ENCODE measurements at places on chromosomes 4 and X.
A peak's percentile ranks its signal among the peaks of the same experiment; 100 is the strongest.

DNA sequence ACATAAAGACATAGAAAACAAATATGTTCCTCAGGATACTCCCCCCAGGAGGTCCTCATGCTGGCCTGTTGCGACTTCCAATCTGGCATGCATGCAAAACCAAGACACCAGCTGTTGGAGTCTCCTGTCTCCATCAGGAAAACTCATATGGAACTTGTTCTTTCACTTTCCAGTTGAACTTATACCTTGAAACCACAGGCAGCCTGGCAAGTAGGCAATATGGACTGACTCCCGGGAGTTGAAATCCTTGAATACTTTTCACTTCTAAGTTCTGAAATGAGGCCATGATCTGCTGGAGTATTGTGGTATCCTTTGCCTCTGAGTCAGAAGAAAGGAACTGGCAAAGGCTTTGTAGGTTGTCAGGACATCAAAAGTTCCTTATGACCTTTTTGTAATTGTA lies 444.2 kb downstream of the IDS start:
- DNase-seq, result no peak

DNA sequence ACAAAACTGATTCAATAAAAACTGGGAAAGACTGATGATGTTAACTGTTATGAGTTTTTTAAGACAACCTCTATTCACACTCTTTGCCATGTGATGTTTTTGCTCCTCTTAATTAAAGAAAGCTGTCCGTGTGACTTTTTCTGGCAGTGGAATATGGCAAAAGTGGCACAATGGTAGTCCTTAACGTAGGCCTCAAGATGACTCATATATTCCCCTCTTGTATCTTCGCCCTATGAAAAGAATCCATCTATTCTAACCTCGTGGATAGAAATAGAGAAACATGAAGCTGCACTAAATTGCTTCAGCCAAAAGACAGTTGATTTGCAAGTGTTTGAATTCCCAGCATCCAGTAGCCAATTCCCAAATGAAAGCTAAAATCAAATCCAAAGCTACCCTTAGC lies 603.8 kb upstream of the PCDH7 start:
- DNase-seq, result no peak

GRCh38 chr4:123386609-123387008 lies 10.0 kb upstream of the SPRY1 start:
- DNase-seq, result no peak

- DNase-seq, result no peak
Measured at GRCh38 chr4:156109943-156110900, 156.6 kb upstream of the CTSO start.

- no peak for DNase-seq
Measured at GRCh38 chrX:12721042-12721441, 70.2 kb upstream of the PRPS2 start.

DNA sequence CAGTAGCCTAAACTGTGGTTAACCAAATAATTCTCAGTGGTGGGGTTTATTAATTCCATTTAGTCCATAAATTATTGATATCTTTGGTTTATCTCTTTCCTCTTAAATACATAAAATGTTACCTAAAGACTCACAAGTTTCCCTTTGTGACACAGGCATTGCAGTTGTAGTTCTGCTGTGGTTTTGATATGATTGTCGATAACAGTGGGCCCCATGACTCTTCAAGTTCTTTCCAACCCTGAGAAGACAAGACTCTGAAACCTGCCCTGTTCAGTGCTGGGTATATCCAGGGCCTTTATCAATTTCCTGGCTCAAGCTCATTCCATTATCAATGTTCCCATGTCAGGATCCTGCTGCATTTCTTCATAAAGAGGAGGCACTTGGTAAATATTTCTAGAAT lies 117.9 kb upstream of the TBC1D9 start:
- no peak for DNase-seq

DNA sequence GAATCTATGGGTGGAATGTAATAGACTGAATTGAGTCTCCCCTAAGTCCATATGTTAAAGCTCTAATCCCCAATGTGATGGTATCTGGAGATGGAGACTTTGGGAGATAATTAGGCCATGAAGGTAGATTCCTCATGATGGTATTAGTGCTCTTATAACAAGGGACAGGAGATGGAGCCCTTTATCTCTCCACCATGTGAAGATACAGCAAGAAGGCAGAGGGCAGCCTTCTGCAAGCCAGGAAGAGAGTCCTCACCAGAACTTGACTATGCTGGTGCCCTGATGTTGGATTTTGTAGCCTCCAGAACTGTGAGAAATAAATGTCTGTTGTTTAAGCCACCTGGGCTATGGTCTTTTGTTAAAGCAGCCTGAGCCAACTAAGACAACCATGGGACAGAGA lies 76.4 kb upstream of the F8A3 start:
- no peak for DNase-seq

DNA sequence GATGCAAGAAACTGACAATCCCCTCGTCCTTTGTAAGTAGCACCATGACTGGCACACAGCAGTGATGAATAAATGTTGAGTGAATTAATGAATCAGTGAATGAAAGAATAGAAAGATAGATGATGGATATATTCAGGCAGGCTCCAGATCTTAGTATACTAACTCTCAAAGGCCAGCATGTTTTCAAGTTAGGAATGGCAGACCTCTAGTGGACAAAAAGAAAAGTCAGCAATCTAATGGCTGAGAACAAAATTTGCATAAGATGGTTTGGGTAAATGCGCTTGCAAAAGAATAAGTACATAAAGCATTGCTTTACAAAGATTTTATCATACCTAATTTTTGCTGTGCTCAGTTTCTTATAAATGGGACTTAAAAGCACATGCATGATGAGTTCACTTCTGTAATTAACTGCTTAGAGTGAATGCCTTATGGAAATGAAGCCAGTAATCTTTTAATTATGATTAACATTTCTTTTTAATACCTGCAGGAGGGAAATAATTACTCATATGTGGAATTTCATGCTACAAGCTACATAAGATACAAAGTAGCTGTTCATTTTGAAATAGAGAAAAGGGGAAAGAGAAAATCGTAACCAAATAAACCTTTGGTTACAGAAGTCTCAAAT lies 126.9 kb upstream of the GPRIN3 start:
- peak; percentile 48 for DNase-seq

DNA sequence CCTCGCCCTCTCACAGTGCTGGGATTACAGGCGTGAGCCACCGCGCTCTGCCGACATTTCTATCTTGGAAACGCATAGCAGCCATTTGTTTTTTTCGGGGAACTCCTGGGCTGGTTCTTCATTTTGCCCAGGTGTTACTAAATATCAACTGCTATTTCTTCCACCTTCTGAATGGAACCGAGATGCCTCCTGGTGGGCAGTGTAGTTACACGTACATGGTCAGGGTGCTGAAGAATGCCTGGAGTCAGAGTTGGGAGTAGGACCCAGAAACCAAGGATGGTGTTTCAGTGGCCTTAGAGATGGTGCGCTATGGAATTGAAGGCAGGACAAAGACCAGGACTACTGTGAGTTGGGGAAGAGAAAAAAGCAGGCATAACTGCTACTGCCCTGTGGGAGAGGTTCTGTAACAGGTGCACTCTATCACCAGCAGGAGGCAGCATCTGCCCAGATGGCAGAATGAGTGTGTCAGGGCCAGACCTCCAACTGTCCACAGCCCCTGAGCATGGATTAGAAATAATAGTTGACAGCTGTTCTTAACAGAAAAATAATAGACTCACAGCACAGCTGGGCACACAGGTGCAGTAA lies 81.7 kb downstream of the ZC4H2 start:
- DNase-seq, result no peak

Data from NCI-H1048 (cell line).